Inflammatory macrophage treated with lipopolysaccharide for 1 hour (primary cell): ENCODE measurements at places on chromosomes 16 and 17.

- no peak for DNase-seq
These were observed 10.3 kb downstream of the NT5M start for GRCh38 chr17:17313350-17313991.

- DNase-seq: no peak
These were observed 50.6 kb downstream of the MARCHF10 start for GRCh38 chr17:62757500-62757951.

- DNase-seq: peak; percentile 52
These were observed 13.8 kb downstream of the RIPOR1 start for GRCh38 chr16:67542464-67542863.

GRCh38 chr16:20243731-20244281 is 83.5 kb downstream of the GP2 start:
- no peak for DNase-seq

DNA sequence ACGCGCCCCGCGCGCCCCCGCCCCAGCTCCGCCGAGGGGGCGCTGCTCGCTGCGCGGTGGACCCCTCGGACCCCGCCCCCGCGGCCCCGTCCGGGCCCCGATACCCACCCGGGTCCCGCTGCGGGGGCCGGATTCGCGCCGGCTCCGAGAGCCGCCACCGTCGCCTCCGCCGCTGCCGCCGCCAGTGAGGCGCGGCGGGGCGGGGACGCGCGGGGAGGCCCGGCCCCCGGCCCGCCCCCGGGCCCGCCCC is at the start of gene TBC1D16:
Gene TBC1D16 (minus strand): TSS at position 186 of the 250 bp plus-strand sequence. CDS start 22,325 bp downstream, outside the sequence.
- no peak for DNase-seq

DNA sequence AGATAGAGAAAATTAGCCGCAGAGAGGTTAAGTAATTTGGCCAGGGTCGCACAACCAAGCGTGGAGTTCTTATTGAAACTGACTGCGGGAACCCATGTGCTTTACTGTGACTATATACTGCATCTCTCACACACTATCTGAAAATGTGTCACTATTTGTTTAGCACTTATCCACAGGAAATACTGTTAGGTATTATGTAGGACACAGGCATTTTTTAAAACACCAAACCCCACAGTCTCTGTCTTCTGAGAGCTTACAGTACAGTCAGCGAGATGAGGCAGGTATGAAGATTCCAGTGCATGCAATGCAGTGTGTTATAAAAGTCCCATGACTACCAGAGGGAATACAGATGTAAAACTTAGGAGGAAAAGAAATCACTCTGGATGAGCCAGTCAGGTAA is 11.3 kb downstream of the RBL2 start:
- no peak for DNase-seq

GRCh38 chr17:50842506-50843149 is 7.2 kb downstream of the WFIKKN2 start:
- DNase-seq: no peak

- no peak for DNase-seq
These were observed 7.9 kb upstream of the GOT2 start for GRCh38 chr16:58741976-58742375.

- DNase-seq: no peak
These were observed 12.6 kb downstream of the DUSP14 start for GRCh38 chr17:37502009-37502936.

DNA sequence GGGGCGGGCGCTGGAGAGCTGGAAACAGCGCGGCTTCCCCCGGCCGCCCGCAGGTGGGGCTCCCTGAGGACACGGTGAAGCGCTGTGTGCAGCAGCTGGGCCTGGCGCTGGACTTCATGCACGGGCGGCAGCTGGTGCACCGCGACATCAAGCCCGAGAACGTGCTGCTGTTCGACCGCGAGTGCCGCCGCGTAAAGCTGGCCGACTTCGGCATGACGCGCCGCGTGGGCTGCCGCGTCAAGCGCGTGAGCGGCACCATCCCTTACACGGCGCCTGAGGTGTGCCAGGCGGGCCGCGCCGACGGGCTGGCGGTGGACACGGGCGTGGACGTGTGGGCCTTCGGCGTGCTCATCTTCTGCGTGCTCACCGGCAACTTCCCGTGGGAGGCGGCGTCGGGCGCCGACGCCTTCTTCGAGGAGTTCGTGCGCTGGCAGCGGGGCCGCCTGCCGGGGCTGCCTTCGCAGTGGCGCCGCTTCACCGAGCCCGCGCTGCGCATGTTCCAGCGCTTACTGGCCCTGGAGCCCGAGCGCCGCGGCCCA is 27.8 kb downstream of the SBK1 start:
- no peak for DNase-seq

DNA sequence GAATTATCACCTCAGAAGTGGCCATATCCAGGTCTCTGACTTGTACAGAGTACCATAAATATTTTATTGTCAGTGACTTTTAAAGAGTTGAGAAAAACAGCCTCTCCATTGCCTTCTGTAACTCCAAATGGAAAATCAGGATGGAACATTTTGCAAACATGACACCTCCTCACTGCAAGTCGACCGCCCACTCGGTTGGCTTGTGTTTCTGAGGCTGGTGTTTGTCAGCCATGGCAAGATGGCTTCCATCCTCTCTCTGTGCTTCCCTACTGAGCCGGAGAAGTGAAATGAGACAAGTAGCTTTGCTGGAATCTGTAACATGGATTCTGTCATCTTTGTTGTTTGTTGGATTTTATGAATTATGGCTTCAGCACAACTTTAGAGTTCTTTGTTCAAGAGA is 172.8 kb downstream of the RBFOX1 start:
- DNase-seq: no peak

- DNase-seq: no peak
These were observed 79.8 kb downstream of the ARHGAP17 start for GRCh38 chr16:24935336-24935735.

DNA sequence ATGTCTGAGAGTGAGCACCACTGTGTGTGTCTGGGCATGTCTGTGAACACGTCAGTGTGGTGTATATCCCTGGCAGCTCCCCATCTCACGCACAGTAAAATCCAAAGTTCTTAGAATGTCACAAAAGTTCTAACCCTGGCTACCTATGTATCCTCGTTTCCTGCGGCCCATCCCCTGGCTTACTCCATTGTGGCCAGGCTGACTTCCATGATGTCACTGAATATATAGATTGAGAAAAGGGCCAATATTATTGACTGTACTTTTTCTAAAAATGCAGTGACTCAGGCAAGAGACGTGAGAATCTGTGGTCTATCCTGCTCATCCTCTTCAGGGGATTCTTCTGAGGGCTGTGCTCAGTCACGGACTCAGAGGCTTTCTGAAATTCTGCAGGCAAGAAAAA is 963 bp upstream of the METTL22 start:
- no peak for DNase-seq

- no peak for DNase-seq
These were observed 324.0 kb downstream of the MAF start for GRCh38 chr16:79276501-79276900.

GRCh38 chr16:11985250-11985649 is 8.7 kb downstream of the SNX29 start:
- no peak for DNase-seq

GRCh38 chr16:48909231-48909630 is 299.3 kb upstream of the N4BP1 start:
- DNase-seq: no peak

GRCh38 chr17:79789943-79790804 is 6.7 kb downstream of the CBX8 start:
- DNase-seq: no peak

DNA sequence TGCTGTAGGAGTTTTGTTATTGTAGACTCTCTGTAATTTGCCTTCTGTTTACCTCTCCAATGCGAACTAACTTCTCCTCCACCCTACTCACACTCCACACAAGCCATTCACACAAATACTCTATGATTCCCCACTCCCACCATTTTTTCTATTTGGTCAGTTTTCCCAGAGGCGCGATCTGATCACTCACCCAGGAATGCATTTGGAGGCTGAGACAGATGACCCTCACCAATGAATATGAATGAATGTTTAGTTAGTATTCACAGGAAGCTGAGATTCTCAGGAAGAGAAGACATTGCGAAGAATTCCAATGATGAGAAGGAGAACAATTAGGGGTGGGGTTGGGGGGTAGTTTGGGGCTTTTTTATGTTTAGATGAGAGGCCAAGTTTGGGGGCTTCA is 10.5 kb upstream of the ANKFN1 start:
- DNase-seq: no peak

- no peak for DNase-seq
These were observed 930 bp downstream of the SPNS2 start for GRCh38 chr17:4499431-4500190.

- DNase-seq: peak; percentile 84
These were observed 5.8 kb upstream of the OGFOD3 start for GRCh38 chr17:82424001-82424862.

GRCh38 chr16:83713597-83713996 is 94.2 kb upstream of the HSBP1 start:
- DNase-seq: no peak

GRCh38 chr16:67781565-67781921 is 24.8 kb downstream of the RANBP10 start:
- no peak for DNase-seq

DNA sequence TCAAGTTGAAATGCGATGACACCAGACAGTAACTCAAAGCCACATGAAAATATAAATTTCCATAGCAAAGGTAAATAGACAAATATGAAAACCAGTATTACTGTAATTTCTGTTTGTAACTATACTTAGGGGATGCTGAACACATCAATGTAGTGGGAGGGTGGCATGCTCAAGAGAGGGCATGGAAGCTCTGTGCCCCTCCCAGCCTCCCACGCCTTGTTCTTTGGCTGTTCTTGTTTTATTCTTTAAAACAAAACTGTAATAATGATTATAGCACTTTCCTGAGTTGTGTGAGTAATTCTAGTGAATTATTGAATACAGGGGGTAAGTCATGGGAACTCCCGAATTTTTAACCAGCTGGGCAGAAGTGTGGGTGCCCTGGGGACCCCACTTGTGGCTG is 11.0 kb upstream of the GPT2 start:
- DNase-seq: no peak

- no peak for DNase-seq
These were observed 14.1 kb downstream of the PPL start for GRCh38 chr16:4922721-4923342.

DNA sequence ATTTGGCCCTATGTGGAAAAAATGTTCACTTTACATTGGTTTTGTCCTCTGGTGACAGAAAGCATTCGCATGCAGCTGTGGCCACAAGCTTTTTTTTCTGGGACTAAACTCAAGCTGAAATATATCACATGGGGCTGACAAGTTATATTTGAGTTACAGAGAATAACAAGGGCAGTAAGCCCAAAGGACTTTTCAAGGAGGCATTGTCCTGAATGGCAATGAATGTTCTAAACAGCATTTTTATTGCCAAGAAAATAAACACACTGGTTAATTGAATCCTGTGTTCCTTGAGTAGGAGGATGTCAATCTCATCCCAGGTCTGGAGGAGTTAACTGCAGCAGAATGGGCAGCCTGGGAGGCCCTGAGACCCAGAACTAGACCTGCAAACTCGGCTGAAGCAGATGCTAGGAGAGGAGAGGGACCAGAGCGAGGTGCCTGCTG is 114.5 kb downstream of the COPRS start:
- DNase-seq: no peak

- DNase-seq: no peak
These were observed 13.7 kb downstream of the CLCN7 start for GRCh38 chr16:1461146-1461545.

GRCh38 chr17:38349097-38349730 is 2.4 kb upstream of the SOCS7 start:
- peak; percentile 94 for DNase-seq

DNA sequence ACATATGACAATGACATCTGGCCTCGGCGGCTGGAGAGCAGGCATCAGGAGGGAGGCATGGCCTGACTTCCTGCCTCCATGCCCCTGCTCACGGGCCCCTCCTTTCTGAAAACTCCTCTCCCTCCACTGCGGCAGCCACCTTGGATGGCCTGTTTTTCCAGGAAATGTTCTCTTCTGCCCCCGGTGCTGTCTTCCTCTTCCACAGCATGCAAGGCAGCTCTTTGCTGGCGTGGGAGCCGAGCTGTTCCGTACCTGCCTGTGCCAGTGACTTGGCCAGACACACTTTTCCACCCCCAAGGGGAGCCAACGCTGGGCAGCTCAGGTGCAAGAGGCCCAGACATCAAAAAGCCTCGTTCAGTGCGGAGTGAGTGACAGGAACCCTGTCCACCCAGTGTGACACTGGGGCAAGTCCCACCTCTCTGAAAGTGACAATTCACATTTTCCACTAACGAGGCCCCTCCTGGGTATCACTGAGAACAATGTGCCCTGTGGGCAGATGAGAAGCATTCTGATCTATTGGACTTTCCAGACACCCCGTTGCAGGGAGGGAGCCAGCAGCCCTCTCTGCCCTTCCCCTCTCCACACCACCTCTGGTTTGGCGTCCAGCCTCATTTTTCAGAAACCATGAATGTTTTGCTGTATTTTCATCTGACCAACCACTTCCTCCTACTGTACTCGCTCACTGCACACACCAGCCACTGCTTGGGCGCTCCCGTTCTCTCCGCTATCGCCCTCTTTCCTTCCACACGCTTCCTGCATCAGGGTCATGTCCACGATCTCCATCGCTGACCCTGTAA is 31.2 kb downstream of the NSMCE1 start:
- peak; percentile 55 for DNase-seq

GRCh38 chr17:82101301-82101715 is 3.3 kb upstream of the FASN start:
- no peak for DNase-seq

DNA sequence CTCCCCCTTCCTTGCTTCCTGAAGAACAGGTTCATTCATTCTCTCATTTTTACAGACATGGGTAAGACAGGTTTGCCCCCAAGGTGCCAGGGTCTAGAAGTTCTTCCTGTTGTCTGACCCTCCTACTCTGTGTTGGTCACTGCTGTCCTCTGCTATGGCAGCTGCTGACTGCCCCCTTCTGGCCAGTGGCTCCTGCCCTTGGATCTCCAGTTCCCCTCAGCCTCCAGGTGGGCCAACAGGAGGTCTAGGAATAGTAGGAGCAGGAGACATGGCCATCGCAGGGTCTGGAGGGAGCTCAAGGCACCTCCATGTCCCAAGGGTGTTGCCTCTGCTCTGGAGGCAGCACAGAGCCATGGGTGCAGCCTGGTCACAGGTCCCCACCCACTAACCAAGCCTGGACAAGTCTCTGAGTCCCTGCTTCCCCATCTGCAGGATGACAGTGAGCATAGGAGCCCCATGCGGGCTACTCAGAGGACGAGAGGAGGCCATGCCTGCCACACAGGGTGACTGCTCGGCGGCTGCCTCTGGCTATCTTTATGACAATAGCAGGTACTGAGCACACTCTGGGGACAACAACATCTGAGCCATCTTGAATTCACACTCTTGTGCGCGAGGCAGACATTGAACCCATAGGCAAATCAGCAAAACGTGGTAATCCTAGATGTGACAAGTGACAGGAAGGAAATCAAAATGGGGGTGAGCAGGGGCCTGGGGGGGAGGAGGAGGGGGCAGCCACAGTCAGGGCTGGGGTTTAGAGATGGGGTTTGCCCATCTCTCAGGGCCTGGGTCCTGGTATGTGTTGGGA is 27.0 kb upstream of the NXPH3 start:
- DNase-seq: peak; percentile 21

GRCh38 chr16:21646721-21647561 is 5.5 kb downstream of the IGSF6 start:
- no peak for DNase-seq

- DNase-seq: no peak
These were observed 40.6 kb downstream of the GRIN2A start for GRCh38 chr16:10141671-10142070.

GRCh38 chr17:74040291-74040690 is 163.2 kb upstream of the RPL38 start:
- DNase-seq: no peak
